Hypothalamus (tissue), 51 donors: ENCODE measurements at places on chromosomes 7 and 10.
A peak's percentile ranks its signal among the peaks of the same experiment; 100 is the strongest.

DNA sequence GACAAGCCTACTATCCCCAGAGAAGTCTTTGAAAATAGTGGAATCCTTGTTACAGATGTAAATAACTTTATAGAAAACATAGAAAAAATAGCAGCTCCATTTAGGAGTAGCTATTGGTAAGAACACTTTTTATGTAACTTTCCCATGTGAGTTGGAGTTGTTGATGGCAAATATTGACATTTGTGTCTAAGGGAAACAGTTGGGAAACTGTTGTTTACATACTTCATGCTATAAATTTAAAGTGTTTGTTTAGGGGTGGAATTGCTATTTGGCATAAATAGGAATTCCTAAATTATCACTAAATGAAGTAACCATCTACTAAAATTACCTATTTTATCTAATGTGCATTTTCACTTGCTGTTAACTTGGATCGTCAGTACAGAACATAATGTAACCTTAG, 50.7 kb downstream of the GDI2 start:
- no peak for DNase-seq

GRCh38 chr10:128025951-128026350, 100.3 kb downstream of the MKI67 start:
- DNase-seq, result no peak

DNA sequence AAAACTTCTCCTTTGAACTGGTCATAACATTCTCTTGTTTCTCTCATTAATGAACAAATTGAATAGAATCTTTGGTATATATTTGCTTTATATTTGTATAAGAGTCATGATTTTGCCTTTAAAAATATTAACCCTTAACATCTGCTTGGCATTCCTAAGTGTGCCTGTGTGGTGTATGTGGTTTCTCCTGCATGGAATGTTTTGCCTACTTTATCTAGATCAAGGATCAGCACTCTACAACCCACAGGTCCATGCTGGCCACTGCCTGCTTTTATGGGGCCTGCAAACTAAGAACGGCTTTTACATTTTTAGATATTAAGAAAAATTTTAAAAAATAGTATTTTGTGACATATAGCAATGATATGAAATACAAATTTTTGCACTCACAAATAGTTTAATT, 4.3 kb upstream of the LAMB4 start:
- DNase-seq, result no peak

- no peak for DNase-seq
Measured at GRCh38 chr7:19369806-19370205, 224.6 kb upstream of the FERD3L start.

GRCh38 chr10:17229016-17229716, 1.1 kb downstream of the VIM start:
- DNase-seq, result no peak

DNA sequence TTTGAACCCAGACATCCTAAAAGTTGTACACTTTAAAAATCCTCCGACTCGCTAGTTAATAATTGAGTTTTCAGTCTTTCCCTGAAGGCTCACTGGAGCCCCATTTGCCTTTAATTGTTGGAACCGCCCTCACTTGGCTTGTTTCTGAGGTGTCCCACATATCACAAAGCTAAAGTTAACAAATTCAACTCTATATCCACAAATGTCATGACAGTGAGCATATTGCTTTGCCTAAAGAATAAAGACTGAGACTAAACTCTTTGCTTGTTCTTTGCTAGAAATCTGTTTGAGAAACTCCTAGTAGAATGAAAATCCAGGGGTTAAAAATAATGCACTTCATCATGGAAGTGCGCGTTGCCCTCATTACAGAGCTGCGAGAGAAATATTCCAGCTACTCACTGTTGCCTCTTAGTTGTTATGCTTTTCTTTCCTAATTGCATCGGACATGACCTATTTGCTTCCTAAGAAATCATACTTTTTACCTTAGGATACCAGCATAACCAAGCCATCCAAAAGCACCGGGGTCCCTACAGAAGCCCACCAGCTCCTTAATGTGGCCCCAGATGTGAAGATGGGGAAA, 752 bp downstream of the THSD7A start:
- no peak for DNase-seq

DNA sequence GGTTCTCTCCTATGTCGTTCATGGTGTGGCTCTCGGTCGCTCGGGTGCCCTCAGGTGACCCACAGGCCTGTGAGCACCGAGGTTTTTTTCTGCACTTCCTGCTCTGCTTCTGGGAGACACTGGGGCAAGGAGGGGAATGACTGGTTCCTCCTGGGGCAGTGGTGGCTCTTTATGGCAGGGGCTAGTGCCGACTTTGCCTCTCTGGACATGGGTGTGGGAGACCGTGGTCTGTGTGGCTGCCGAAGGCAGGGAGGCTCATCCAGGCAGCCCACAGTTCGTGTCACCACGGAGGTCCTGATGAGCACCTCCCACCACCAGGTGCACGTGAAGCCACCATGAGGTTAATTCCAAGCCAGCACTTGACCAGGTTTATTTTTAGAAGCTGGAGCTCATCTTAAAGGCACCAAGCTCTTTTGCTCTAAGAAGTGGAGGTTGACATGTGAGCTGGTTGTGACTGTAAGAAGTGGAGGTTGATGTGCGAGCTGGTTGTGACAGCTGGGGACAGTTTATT, 24.7 kb upstream of the DPYSL4 start:
- no peak for DNase-seq

GRCh38 chr10:45052700-45053099, 52.0 kb downstream of the ZNF22 start:
- no peak for DNase-seq

- DNase-seq, result no peak
Measured at GRCh38 chr10:131084791-131085090, 226.8 kb downstream of the TCERG1L start.

DNA sequence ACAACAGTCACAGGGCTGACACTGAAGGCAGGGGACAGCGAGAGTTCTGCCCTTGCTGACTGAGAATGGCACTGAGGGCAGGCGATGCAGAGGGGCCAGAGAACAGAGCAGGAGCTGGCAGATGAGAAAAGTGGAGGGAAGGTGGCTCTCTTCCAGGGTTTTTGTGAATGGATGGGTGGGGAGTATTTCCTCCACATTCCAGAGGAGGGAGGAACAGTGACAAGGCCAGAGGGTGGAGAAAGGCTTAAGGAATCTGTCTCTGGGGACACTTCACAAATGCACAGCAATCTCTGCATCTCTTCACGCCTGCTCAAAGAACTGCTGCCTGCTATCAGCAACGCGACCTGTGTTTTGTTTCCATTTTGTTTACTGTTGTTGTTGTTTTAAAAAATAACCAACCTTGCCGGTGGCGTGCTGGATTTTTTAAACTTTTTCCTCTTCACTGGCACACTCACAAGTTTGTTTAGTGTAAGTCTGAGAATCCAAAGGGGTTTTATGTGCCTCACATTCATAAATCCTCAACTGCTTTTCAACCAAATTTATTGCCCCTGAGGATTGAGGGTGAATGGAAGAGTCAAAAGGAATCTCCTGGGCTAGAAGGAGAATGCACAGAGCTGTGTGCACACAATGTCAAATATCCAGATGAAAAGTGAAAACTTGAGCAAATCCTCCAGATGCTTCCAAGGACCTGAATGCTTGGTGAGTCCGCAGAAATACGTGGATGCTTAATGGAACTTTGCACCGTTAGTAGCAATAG, 129.3 kb downstream of the GLI3 start:
- no peak for DNase-seq

DNA sequence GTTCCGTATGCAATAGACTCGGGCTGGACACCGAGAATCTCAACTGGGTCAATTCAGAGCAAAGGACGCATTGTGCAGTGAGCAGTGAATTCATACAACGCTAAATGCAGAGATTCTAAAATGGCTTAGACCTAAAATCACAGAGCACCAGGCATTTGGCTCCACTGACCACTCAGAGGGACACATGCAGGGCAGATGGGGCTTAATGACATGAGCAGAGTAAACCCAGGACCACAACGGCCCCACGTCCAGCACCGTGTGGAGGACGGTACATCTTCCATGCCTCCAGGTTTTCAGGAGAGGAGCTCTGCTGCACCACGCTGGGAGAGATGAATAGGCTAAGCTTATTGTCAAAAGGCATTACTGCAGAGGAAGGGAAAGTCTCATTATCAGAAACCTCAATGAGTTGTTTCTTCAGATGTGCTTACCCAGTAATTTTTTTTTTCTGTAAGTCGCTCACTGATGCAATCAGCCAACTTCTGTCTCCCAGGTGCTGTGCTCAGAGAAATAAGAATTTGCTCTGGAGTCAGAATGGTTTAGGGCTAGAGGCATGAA, 555.0 kb downstream of the PTPRN2 start:
- DNase-seq, result no peak

DNA sequence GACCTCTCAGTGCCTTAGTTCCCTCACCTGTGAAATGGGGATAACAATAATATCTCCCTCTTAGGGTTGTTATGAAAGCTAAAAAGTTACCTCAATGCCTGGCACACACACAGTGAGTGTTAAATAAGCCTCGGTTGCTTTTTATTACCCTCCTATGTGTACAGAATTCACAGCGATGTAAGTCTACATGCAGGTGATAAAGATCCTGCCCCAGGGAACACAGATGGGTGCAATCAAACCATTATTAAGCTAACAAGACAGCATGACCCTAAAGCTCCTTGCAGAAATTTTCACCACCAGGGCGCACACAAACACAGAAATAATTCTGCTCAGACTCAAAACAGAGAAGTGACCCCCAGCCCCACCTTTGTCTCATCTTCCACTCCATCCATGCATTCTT, 261.9 kb downstream of the SNX10 start:
- DNase-seq, result no peak

DNA sequence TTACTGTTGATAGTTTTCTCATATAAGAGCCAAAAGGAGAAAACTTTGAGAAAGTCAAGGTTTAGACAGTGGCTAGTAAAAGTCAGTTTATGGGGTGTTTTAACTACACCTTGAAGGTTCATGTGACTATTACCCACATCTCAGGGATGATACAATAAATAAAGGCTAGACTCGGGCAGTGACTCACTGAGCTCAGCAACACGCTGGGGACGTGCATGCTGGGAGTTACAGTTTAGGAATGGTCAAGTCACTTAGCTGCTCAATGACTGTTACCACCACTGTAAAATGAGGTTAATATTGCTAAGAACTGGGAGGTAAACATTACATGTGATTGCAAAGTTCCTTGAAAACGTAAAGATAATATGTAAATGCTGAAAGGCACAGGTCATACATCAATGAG, 1254.4 kb upstream of the PHF14 start:
- no peak for DNase-seq

- DNase-seq, result peak; percentile 30
Measured at GRCh38 chr7:102310414-102310815, 23.7 kb downstream of the SH2B2 start.

- DNase-seq, result no peak
Measured at GRCh38 chr7:30757342-30757692, 5.4 kb downstream of the INMT start.

GRCh38 chr7:130909881-130910672, 176.1 kb upstream of the KLF14 start:
- DNase-seq, result no peak

GRCh38 chr10:126124668-126125349, 228.4 kb downstream of the FANK1 start:
- DNase-seq, result no peak
